ENCODE measurements at places on chromosomes 1 and 21.
A peak's percentile ranks its signal among the peaks of the same experiment; 100 is the strongest.

- peak; percentile 76 for DNase-seq
Observed at GRCh38 chr1:36327421-36328087, 4.1 kb upstream of the EVA1B start.

DNA sequence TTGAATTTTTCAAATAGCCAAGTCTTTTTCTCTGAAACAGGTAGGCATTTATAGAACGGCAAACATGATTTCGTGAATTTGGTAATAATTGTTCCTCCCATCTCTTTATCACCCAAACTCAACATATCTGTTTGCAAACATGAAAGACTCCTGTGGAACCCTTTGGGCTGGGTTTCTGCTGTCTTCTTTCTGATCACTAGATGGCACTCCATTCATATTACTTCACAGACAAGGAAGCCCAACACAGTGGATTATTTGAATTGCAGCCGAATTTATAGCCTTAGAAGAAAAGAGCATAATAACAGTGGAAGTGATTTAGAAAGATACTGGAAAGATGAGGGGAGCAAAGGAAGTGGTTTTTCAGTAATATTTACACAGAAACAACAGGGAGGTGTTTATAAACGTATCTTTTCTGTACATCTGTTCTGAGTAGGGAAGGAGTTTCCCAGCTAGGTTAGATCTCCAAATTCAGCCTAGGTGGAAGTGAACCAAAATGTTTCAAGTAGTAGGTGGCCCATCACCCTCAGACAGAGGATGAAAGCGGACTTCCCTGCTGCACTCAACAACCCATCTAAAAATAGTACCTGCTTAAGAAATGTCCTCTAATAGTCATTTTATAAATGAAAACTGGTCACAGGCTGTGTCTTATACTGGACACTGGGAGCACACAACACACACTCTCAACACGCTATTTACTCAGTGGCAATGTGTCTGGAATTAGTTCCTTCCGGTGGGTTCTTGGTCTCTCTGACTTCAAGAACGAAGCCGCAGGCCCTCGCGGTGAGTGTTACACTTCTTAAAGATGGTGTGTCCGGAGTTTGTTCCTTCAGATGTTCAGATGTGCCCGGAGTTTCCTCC, 67.6 kb downstream of the MAP3K21 start:
- peak; percentile 43 for DNase-seq

- DNase-seq = no peak
Observed at GRCh38 chr1:5564578-5565257, 427.5 kb downstream of the NPHP4 start.

DNA sequence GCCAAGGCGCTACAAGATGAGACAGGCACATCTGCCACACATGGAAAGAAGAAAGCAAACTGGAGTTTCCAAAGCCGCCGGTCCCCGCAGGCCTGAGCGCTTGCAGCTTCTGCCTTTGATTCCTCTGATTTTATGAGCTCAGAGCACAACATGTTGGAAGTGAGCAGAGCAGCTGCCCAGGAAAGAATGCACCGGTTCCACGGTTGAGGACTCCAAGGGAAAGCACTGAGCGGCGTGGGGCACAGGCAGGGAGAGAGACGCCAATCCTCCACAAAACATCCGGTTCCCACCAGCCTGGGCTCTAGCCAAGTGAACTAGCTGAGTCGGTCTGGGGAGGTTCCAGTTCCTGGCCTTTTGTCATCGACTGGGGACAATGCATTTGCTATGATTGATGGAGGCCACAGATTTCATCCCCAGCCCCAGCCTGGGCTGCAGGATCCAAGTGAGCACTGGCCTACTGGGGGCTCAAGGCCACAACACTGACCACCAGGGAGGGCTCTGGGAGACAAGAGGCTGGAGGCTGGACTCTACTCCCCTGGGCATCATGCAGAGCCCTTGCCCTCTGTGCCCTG, 253.1 kb upstream of the IRF2BP2 start:
- peak; percentile 83 for DNase-seq

DNA sequence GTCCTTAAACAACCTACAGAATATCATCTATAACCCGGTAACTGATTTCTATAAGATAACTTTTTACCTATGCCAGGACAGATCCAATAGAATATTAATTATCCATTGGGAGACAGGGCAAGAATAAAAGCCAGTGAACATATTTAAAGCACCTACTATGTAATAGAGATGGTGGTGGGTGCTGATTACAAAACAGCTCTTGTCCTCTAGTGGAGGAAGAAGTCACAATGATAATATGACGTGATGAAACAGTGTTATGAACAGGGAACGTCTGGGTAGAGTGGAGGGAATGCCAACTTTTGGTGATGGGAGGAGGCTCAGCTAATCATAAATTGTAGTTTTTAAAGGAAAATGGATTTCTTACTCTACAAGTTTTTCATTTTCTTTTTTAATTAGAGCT, 2.3 kb downstream of the LGALS8 start:
- DNase-seq = no peak

DNA sequence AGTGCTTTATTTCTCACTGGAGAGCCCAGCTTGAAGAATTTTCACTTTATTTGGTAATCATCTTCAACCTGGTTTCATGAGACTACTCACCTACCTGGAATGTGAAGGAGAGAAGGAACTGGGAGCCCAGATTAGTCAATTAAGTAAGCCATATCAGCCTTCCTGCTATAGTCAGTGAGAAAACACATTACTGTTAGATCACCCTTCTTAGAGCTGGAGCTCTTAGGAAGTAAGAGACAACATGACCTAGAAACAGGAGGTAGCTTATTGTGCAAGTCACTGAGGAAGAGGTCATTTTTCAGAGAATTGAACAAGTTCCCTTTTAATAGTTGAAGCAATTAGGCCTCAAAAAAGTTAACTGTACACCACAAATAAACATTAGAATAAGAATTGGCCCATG, 49.2 kb upstream of the TEKT2 start:
- DNase-seq = peak; percentile 50

GRCh38 chr21:25929856-25930520, 195.2 kb downstream of the GABPA start:
- no peak for DNase-seq

- DNase-seq = no peak
Observed at GRCh38 chr1:119048624-119049404, 60.7 kb upstream of the TBX15 start.

DNA sequence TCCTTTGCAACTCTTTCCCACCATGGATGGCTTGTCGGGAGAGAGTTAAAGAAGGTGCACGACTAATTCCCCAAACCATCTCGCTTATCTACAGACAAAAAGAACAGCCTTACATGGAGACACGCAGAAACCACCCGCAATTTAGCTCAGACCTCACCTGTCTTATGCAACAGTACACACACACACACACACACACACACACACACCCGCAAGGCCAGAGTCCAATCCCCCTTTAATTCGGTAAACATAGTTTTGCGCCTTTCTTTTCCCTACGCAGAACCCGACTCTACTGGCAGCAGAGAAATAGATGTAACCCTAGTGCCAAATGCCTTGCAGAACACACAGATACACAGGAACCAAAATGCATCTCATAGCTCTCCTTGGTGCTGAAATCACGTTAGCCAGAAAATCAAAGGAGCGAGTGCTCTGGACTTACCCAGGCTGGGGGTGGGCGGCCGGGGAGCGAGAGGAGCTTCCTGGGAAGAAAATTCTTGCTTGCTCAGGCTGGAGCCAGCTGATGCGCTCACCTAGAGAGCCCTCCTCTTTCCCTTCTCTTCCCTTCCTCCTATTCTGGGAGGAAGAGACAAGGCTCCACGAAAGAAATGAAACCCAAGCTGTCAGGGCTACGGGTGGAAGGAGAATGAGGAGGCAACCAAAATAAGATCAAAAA, 470 bp downstream of the TNR start:
- peak; percentile 52 for DNase-seq

DNA sequence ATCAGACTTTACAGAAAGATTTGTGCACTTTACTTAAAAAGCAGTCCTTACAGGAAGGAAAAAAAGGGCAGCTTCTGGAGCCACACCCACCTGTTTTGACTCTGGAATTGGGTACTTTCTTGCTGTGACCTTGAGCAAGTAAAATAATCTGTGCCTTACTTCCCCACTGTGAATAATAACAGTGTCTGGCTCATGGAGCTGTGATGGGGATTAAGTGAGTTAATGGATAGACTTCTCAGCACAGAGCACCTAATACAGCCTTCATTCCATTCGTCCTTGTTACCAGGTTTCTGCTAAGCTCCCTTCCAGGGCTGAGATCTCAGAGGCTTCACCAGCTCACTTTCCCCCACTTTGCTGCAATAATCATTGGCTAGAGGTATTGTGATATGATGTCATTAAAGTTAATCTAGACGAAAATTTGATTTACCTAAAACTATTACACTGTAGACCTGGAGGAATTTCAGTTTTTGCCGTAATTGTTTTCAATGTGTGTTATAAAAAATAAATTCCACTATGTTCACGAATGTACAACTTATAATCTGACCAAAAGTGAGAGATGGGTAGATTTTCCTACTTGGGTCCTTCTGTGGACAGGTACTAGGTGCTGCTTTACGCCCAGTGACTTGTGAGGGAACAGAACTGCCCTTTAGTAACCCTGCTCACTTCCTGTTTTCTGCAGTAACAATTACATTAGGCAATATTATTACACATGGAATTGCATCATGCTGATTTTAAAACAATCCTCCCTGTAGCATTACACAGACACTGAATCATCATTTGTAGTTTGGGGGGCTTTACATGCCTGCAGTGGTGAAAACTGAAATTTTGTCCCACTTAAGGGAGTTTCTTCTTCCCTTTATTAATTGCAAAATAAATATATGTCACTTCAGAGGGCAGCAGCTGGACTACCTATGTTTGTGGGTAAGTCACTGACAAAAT, 19.7 kb upstream of the ABCG1 start:
- DNase-seq = peak; percentile 56

GRCh38 chr1:215635827-215636226, 68.7 kb downstream of the KCTD3 start:
- no peak for DNase-seq

- DNase-seq = no peak
Observed at GRCh38 chr1:167526667-167527383, 8.5 kb upstream of the CD247 start.

DNA sequence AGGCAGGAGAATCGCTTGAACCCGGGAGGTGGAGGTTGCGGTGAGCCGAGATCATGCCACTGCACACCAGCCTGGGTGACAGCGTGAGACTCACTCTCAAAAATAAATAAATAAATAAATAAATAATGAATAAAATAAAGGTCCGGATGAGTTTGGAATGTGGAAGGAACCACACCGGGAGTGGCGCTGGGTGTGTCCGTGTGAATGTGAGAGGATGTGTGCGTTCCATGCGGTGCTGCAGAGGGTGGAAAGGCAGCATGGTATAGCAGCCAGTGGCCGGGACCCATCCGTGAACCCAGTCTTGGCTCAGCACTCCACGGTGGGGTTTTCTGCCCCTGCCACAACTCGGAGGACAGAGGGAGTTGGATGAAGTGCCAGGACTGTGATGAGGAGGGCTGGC, 56.2 kb upstream of the POFUT2 start:
- DNase-seq = no peak

Data from fibroblast of skin of back (primary cell).